Right forelimb (tissue), 1 donor: ENCODE measurements at places on chromosomes 12 and 14.

DNA sequence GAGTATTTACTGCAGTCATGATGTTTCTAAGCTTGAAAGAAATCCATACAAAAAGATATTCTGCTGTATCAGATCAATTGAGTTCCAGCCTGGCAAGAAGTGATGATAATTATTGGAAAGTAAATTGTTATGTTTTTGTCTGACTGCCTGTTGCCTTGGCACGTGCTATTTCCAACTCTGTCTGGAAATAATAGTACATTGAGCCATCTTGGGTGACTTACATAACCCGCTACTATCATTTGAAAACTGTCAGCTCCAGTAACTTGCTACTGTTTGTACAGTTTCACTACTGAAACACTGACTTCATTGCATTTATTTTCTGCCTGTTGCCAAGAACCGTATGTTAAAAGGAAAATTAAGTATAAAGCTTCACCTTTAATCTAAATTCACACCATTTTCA is 318.6 kb downstream of the ITPR2 start:
- no peak for DNase-seq

- no peak for DNase-seq
These were observed 10.2 kb downstream of the SCN8A start for GRCh38 chr12:51601241-51601640.

GRCh38 chr14:77098529-77099353 is 683 bp downstream of the CIPC start:
- DNase-seq, result peak; percentile 55

GRCh38 chr12:46660276-46660675 is 165.5 kb downstream of the SLC38A4 start:
- no peak for DNase-seq

GRCh38 chr12:10186299-10186698 is 7.5 kb downstream of the TMEM52B start:
- DNase-seq, result no peak

DNA sequence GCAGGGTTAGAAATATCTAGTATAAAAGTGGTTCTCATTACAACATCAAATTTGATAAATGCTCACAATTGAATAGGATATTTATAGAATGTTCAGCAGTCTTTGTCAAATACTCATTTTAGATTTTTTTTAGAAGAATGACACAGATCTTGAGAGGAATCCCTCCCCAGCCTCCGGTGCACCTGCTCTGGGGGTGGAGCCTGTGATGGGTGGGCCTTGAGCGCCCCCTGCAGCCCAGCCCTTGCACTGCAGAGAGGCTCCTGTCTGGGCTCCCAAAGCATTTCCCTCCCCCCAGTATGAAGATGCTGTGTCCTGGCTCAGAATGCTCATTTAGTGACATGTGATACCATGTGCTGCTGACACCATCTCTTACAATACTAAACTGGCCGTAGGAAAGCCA is 792.3 kb downstream of the TMEM121 start:
- no peak for DNase-seq

DNA sequence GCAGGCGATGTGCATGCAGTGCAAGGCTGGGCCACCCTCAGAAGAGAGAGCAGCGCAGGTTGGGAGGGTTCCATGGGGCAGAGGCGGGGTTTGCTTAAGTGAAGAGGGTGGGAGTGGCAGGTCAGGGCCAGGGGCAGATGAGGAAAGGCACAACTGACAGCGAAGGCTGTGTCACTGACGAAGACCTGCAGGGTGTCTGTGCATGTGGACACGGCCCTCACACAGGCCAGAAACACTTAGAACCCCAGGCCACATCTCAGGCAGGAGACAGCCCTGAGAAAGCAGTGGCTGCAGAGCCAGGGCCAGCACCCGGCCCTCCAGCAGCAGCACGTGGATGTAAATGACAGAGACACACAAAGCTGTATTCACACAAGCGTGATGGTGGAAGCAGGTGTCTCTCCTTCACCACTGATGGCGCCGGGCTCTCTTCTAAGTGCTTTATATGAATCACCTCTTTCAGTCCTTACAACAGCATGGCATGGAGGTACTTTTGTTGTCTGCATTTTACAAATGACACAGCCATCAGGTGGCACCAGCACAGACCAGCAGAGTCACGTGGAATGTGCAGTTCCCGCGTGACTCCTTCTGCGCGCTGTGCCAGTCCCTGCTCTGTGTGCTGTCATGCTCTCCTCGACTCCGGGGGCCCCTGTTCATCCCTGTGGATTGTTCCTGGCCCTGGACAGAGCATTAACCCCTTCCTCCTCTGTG is 54.6 kb downstream of the TSPAN11 start:
- DNase-seq, result no peak

DNA sequence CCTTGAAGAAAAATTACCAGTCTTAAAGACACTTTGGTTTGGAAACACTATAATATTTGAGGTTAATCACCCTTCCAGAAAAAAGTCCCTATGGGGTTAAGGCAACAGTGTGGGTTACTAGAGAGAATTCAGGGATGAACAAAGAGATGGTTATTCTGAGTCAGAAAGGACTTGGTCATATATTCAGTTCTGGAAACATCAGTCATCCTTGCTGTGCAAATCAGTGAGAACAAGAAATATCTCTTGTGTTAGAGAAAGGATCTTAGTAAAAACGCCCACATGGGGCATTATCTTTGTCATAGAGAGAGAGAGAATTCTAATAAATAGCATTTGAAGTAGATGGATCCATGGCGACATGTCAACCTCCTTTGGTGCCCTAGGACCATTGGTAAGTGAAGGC is 59.4 kb upstream of the E2F7 start:
- no peak for DNase-seq

- DNase-seq, result no peak
These were observed 6.6 kb upstream of the SERPINA12 start for GRCh38 chr14:94515856-94516255.

DNA sequence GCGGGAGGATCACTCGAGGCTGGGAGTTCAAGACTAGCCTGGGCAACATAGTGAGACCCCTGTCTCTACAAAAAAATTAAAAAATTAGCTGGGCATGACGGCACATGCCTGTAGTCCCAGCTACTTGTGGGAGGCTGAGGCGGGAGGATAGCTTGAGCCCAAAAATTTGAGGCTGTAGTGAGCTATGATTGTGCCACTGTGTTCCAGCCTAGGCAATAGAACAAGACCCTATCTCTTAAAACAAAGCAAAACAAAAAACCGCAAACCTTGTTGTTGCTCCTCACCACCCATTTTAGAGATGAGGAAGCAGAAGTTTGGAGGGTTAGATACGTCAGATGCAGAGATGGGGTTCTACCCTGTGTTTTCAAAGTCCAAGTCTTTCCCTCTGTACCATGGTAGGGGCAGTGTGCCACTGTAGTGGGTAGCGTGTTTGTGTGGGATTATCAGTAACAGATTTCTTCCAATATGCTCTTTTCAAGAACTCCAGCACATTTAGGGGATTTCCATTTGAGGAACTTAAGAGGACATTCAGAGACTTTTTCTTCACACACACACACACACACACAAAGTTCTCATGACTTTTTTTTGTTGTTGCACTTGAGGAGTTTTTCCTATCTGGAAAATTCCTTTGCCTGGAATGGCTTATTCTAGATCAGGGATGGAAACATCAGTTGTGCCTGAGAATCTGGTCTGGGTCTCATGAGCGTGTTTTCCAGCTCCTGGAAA is 186.5 kb downstream of the CHST11 start:
- DNase-seq, result no peak

DNA sequence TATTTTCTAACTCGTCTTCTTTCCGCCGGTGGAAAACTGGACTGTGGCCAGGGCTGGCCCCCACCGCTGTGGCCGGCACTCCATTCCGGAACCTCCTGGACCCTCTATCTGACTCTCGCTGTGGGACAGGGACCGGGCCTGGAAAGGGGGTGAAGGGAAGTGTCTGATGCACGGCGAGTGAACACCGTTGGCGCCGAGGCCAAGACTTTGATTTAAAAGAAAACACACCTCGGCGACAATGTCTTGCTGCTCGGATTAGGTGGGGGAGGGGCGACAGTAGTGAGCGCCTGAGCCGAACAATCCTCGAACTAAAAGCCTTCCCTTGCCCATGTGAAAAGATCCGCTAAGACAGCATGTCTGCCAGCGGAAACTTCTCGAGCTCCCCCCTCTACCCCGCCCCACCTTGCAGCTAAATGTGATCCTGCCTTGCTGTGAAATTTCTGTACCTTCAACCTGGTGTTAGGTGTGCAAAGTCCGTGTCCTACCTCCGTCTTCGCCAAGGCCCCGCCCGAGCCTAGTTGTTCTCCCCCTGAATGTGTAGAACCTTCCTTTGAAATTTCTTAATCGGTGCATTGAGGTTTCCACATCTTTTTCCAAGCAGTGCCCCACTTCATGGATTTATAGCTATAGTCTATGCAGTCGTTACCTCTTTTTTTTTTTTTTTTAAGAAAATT is 862 bp upstream of the HOTAIR start:
- no peak for DNase-seq

- no peak for DNase-seq
These were observed 618 bp downstream of the GNPNAT1 start for GRCh38 chr14:52790756-52791222.

DNA sequence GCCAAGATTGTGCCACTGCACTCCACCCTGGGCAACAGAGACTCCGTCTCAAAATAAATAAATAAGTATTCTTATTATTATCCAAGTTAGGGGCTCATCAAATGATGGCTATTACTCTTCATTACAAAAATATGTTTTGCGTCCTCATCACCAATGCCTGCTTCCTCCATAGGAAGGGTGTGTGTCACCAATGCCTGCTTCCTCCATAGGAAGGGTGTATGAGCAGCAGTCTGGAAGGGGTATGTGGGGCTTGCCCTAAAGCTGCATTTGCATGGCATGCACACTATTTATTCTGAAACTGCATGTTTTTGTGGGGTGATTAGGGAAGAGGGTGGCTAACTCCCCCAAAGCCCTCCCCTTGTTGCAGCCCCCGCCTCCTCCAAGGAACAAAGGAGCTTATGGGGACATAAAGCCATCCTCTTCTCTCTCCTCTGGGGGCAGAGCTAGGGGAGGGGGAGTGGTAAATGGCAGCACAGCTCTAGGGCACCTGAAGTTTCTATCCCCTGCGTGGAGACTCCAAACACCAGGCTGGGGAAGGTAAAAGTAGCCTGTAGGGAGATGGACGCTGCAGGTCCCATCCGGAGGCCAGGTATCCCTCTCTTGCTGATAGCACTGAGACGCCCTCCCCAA is 1.3 kb downstream of the CAMKK2 start:
- DNase-seq, result no peak

- peak; percentile 47 for DNase-seq
These were observed 271.6 kb downstream of the CACNA1C start for GRCh38 chr12:2324387-2324786.

- DNase-seq, result no peak
These were observed 310.7 kb downstream of the AEBP2 start for GRCh38 chr12:19749906-19750574.

GRCh38 chr12:123971770-123972456 is 718 bp downstream of the CCDC92 start:
- peak; percentile 54 for DNase-seq

DNA sequence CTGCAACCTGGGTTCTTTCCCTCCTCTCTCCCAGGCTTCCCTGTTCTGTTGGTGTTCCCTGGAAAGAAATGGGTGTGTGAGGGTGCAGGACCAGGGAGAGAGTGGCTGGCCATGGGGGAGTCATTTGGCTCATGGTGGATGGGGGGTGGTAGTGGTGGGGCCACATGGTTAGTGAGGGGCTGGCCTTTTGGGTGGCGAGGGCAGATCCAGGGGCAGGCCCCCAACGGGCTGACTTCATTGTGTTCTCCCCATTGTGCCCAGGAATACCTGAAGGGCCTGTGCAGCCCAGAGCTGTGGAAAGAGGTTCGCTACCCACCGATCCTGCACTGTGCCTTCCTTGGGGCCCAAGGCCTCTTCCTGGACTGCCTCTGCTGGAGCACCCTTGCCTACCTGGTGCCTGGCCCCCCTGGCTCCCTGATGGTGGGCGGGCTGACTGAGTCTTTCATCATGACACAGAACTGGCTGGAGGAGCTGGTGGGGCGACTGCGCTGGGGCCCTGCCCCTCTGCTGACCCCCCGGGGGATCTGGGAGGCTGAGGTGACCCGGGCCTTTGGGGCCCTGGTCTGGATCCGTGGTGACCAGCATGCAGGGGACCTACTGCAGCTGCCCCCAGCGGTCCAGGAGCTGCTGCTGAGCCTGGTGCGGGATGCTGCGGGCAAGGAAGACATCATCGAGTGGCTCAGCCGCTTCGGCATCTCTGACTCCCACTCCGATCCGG is 9.0 kb downstream of the NYNRIN start:
- DNase-seq, result no peak

DNA sequence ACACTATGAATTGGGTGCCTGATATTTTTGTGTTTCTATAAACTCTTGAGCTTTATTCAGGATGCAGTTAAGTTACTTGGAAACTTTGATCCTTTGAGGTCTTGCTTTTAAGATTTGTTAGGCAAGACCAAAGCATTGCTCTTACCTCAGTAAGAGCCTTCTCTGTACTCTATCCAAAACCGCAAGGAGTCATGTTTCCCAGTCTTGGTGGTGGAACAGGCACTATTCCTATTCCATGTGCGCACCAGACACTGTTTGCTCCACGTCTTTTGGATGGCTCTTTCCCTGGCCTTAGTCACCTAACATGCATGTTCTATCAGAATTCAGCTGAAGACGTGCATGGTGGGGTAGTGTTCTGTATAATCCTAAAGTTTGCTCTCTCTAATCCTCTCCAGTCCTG is 23.5 kb downstream of the CSRP2 start:
- DNase-seq, result no peak

- DNase-seq, result no peak
These were observed 102.1 kb downstream of the BCL11B start for GRCh38 chr14:99169776-99170356.

DNA sequence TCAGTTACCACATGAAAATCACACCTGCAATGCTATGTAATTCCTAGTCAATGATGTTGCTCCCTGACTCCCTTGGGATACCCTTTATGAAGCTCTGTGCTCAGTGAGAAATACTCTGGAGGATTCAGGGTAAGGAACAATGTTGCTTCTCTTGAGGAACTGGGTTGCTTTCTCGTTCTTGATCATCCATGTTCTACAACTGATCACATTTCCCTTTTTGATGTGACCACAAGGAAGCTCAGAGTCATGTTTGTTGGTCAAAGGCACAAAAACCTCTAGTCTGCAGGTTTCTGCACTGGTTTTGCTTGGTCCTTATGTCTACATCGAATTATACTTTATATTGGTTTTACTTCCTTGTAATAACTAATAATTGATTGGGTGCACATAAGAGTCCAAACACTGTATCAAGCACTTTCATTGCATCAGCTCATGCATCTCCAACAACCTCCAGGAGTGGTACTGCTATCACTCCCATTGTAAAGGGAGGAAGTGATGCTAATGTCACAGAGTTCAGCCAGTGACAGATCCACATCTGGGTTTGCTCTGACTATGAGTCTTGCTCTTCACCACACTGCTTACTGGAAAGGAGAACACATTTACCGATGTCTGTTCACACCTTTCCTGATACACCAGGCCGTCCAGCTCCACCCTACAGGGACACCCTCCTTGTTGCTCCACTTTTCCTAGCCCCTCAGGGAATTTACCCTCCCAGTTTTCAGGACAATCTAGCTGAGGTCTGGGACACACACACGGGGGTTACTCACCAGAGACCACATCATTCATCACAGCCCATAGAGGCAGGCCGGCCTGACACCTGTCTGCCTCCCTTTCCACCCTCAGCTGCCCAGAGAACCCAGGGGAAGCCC is 41.0 kb downstream of the CMKLR1 start:
- DNase-seq, result no peak

- DNase-seq, result no peak
These were observed 40.0 kb upstream of the KTN1 start for GRCh38 chr14:55539975-55540374.
